ENCODE measurements at places on chromosomes 7 and 10.

DNA sequence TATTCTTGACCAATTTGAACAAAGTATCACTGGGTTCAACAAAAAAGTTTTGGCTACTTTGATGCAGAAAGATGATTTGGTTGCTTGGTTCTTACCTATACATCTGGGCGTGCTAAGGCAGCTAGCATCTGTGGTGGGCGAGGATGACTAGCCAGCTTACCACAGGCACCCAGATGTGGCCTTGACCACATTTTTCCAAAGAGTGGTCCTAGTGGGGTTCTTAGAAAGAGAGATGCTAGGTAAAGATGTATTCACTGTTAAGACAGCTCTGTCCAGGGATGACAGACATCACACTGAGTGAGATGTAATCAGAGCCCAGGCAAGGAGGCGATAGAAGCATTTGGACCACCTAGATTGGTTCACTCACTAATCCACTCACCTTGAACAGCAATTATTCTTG lies 785 bp downstream of the DNTT start:
- DNase-seq, result no peak

DNA sequence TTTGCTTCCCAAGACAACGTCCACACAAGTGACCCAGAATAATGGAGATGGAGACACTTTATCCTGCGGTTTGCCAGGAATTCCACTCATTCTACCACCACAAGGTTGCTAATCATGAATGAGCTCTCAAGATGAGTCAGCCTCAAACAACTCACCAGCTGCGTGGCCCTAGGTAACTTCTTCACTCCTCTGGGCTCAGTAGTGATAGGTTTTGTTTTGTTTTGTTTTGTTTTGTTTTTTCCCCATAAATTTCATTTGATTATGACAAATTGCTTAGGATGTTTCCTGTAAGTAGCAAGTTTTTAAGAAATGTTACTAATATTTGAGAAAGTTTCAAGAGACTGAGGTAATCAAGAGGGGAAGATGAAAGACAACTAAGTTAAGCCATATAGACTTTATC lies 286.8 kb downstream of the PARD3 start:
- DNase-seq, result no peak

DNA sequence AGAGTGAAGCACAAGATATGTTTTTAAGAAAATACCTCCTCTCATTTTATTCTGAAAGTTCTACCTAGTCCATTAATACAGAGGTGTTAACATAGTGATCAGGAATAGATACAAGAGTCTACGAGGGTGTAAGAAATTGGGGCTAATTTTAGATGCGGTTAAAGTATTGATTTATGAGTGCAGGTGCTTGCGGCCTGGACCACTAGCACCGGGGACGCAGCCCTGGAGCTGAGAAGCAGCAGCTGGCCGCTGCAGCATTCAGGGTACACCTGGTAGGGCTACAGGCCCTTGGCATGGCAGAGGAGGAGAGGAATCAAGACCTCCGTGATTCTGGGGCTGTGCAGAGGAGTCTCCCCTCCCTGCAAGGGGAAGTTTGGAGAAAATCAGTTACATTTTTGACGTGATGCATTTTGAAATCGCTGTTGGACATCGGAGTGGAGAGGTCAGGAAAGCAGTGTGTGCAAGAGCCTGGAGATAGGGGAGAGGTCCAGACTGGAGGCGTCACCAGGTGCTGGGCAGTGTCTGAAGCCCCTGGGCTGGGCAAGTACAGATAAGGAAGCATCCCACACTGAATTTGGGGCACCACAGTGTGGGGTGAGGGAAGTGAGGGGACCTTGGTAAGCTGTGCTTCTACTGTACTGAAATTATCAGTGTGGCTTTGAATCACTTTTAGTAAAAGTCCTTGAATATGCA lies 112.3 kb downstream of the VWC2 start:
- no peak for DNase-seq

DNA sequence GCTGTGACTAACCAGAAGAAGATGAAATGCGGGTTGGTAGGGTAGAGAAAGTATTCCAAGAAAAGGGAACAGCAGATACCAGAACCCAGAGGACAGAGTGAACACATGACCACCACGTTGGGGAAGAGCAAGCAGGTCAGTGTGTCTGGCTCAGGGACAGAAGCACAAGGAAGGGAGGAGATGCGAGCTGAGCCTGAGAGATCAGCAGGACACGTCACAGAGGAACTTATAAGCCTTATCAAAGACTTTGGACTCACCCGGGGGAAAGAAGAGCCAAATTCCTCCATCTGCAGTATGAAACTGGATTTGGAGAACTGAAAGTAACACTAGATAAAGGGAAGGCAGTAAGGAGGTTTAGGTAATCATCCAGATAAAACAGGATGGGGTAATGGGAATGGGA lies 232.1 kb upstream of the NPVF start:
- no peak for DNase-seq

- DNase-seq, result no peak
Measured at GRCh38 chr10:89563861-89564478, 28.6 kb upstream of the SLC16A12 start.

- DNase-seq, result no peak
Measured at GRCh38 chr10:42640610-42641229, 2.4 kb upstream of the ZNF33B start.

GRCh38 chr10:1203704-1204103 lies 147.5 kb downstream of the WDR37 start:
- no peak for DNase-seq

DNA sequence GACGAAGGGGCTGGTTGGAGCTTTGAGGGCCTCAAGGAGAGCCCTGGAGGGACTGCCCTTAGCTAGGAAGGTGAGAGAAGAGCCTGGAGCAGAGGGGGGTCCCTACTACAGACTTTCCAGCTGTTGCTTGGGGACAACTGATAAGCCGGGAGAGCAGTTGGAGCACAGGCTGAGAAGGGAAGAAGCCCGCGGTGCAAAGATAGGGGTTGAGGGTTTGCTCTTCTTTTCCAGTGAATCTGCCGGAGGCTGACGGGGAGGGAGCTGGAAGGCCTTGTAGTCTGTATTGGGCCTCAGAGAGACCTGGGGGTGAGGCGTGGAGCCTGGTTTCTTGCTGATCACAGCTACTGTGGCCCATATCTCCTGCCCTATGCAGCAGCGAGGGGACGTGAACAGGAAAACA lies 23.7 kb downstream of the CYP26A1 start:
- no peak for DNase-seq

DNA sequence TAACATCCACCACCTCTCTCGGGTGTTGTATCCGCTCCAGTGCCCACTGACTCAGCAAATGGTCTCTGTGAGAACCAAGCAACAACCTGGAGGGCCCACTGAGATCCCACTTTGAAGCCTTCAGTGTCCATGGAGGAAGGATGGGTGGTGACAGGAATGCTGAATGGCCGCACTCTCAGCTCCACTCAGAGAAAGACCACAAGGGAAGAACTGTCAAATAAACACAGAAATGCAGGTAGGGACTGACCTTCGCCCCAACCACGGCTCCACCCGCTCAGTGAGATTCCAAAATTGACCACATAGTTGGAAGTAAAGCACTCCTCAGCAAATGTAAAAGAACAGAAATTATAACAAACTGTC lies 65.8 kb downstream of the VIPR2 start:
- no peak for DNase-seq

DNA sequence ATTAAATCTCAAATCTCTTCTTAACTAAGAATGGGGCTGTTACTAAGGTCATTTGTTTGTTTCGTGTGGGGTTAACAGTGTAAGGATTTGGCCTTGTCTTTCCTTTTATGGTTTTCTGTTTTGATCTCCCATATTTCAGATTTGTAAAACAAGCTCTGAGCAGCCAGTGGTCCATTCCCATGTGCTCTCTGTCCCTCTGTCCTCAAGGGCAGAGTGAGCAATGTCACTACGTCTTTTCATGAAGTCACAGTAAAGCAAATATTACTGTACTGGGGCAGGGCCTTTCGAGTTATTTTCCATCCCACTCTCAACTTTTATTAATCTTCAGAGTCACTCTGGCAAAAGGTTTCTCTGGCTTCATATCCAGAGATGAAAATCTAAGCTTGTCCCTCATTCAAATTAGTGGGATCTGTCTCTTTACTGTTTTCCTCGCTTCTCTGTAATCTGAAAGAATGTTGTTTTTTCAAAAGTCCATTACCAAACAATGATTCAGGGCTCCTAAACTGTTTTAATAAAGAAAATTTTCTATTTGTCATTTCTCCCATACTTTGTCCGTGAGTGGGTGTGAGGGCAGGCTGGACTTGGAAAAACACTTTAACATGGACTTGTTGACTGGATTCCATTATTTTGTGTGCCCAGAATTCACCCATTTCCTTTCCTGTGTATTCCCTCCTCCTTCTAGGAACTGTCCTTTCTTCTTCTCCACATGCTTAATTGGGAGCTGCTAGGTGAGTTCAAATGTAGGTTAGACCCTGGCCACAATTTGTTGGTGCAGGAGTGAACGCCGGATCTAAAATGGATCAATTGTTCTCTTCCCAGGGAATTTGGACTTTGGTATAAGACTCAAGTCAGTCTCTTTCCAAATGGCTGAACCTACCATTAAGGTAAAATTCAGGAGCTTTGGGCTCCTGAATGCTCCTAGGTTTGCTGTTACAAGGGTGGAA lies 42.1 kb upstream of the NAMPT start:
- no peak for DNase-seq

DNA sequence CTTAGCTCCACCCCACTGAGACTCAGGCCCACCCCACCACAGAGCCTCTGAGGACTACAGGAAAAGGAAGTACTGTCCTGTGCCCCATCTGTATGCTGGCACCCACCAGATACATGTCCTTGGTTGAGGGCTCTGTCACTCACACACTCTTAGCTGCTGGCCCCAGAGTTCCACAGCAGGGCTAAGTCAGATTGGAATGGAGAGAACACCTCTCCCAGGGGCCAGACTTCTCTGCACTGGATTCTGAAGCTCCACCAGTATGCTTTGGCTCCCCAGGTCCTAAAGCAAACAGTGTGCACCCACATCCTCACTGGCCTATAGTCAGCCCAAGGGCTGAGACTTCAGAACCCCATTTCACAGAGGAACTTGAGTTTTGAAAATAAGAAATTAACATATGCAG lies 103.2 kb upstream of the PPP2R2D start:
- no peak for DNase-seq

- DNase-seq, result no peak
Measured at GRCh38 chr10:7260912-7261311, 149.9 kb downstream of the SFMBT2 start.

DNA sequence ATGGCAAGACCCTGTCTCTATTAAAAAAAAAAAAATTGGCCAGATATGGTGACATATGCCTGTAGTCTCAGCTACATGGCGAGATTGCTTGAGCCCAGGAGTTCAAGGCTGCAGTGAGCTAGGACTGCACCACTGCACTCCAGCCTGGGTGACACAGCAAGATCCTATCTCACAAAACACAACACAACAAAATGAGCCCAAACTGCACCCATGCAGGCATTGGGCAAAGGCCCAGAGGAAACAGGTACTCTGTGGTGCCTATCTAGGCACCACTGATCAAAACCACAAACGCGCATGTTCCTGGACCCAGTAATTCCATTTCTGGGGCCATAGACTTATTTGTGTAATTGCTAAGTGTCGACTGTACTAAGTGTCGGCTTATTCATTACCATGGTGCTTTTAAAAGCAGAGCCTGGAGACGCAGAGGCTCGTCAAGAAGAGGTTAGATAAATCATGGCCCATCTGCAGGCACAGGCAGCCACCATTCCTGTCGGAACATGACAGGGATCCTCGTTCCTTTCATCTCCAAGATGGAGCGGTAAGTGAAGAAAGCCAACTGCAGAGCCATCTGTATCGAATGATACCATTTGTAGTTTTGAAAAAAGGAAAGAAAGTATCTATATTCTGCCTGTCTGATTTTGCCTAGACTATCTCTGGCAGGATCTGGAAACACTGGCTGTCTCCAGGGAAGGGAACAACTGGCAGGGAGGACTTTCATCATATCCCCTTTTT lies 160.4 kb upstream of the RHEB start:
- no peak for DNase-seq

DNA sequence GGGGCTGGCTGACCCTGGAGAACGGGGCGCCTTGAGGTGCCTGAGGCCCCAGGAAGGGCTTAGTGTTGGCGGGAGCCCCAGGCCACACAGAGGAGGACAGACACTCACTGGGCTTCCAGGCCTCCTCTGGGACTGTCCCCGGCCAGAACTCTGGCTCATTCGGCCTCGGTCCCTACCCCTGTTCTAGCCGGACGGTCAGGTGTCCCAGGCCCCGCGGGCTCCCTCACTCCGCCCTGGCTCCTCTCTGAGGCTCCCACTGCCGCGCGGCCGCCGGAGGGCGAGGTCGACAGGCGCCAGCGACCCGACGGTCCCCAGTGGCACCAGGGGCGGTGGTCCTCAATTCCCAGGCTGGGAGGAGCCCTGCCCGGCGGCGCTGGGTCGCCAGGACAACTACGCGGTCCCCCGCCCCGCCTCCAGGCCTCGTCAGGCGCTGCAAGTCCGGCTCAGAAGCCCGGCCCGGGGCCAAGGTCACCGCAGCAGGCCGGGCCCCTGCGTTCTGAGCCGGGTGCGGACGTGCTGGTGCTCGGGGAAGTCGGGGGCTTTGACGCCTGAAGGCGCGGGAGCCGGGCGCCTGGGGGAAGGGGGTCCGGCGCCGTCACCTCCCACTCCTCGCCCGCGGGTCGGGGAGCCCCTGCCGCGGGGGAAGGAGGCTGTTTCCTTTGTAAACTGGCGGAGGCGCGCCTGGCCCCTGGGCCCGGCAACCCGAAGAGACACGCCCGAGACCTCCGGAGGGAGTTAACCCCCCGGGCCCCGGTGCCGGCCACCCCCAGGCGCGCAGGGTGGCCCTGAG lies 1.1 kb upstream of the PWWP2B start:
- DNase-seq, result no peak

GRCh38 chr7:113698556-113699220 lies 220.1 kb downstream of the PPP1R3A start:
- no peak for DNase-seq

DNA sequence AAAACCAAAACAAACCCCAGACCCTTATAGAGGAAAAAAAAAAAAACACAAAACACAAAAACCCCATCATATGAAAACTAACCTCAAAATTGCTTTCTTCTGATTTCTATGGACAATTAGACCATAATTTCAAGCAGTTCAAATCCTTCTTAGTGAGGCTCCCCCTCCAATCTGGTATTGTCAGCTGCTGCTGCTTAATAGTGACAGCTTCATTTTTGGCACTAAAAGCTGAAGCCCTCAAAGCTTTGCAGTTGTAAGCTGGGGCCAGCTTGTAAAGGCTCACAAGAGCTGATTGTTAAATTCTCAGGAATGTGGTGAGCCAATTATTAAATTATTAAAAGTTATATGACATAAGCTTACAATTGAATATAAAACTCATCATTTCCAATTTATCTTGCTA lies 21.9 kb downstream of the ATXN7L1 start:
- DNase-seq, result no peak

GRCh38 chr7:12785473-12785872 lies 98.0 kb downstream of the ARL4A start:
- no peak for DNase-seq

Measured in activated naive CD4-positive, alpha-beta T cell treated with Interleukin-2 at 50 U/mL for 16 hours (primary cell).